ENCODE measurements at places on chromosomes 5 and 9. TPM values are rescaled to one million over a fixed set of nuclear protein-coding genes. Genes with fewer than 3 reads are reported as not detected.

C9orf50 gene
- not detected for polyA plus RNA-seq

BARHL1 gene
- not detected for polyA plus RNA-seq

ARSI gene
- polyA plus RNA-seq, result not detected

OR13F1 gene
- polyA plus RNA-seq, result not detected

NMUR2 gene
- not detected for polyA plus RNA-seq

DNM1 gene
- polyA plus RNA-seq, result 180 TPM

PRLR gene
- 0.50 TPM for polyA plus RNA-seq

Data from neural cell (in vitro differentiated cells).